CD8-positive, alpha-beta memory T cell (primary cell): ENCODE measurements at places on chromosomes 5 and 9. TPM values are rescaled to one million over a fixed set of nuclear protein-coding genes. Genes with fewer than 3 reads are reported as not detected.

PDLIM4 gene
- polyA plus RNA-seq = not detected

SOX30 gene
- polyA plus RNA-seq = 0.28 TPM

GRXCR2 gene
- polyA plus RNA-seq = not detected

IL9 gene
- polyA plus RNA-seq = not detected

MEGF10 gene
- polyA plus RNA-seq = not detected

SPINK7 gene
- polyA plus RNA-seq = not detected

RLN1 gene
- polyA plus RNA-seq = 4.1 TPM

GRCh38 chr9:37931592-37931991, 27.7 kb upstream of the SLC25A51 start:
- no peak for DNase-seq

DNA sequence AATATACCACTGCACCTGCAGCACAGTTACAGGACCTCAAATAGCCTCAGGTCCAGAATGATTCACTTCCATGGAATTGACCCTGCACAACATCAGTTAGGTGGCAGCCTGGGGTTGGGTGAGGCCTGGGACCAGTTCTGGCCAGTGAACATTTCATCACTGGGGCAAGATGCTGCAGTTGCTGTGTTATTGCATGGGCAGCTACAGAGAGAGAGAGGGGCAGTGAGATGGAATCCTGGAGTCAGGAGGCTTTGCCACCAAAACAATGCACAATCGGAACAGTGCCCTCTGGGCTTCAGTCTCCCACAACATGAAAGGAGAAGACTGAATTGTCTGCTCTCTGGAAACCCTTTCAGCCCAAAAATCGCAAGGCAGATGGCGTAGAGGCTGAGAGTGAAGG, 51.8 kb downstream of the SH3TC2 start:
- no peak for DNase-seq

DNA sequence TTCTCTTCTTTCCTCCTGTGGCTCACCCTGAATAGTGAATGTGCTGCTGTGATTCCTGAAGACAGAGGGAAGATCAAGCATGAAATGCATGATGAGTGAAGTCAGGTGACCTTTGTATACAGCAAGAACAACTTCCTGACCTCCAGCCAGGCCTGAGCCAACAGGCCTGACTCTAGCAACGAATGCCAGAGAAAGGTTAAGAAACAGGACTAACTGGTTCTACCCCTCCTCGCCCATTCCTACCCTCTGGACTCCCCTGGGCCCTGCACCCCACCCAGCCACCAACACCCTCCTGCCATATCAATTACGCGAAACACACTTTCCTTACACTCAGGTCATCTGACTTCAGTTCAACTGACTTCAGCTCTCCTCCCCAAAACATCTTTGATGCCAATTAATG, 4.9 kb downstream of the SUSD1 start:
- no peak for DNase-seq

DNA sequence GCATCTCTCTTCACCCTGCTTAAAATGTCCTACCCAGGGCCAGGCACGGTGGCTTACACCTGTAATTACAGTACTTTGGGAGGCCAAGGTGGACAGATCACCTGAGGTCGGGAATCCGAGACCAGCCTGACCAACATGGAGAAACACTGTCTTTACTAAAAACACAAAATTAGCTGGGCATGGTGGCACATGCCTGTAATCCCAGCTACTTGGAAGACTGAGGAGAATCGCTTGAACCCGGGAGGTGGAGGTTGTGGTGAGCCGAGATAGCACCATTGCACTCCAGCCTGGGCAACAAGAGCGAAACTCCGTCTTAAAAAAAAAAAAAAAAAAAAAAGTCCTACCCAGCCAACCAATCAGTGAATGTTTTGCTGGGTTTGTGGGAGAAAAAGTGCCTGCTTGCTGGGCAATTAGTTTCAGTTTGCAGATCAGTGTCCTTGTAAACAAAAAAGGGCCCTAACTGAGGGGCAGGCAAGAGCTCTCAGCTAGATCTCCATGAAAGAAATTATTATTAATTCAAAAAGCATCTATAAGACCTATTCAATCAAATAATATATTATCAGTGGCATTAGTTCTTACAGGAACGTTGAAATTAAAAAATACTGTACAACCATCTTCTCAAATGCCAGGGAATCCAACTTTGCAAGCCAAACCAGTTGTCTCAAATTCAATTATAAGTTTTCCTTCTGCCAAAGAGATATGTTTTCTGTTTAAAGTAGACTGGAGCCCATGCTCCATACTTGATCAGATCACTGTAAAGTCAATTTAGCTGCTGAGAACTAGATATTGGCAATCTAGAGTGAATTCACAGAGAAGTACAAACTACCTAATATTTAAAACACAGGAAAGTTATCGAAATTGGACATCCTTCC, 3.9 kb downstream of the MEGF9 start:
- no peak for DNase-seq

DNA sequence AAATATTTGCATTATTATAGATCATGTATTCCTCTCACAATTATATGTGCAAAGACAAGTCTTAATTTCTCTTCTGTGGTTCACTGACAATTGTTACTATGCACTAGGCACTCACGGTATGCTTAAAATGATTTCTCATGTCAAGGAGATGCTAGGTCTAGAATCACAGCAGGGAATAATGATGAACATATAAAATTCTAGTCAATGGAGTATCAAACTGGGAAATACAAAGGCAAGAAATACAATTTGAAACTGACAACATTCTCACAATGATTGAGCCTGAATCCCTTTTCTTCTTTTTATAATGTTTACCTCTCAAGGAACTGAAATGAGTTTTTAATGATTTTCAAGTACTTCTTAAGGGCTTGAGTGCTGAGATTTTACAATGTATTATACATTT, 302.3 kb upstream of the GRAMD2B start:
- DNase-seq = no peak

GRCh38 chr5:32721626-32722025, 10.5 kb downstream of the NPR3 start:
- DNase-seq = no peak

DNA sequence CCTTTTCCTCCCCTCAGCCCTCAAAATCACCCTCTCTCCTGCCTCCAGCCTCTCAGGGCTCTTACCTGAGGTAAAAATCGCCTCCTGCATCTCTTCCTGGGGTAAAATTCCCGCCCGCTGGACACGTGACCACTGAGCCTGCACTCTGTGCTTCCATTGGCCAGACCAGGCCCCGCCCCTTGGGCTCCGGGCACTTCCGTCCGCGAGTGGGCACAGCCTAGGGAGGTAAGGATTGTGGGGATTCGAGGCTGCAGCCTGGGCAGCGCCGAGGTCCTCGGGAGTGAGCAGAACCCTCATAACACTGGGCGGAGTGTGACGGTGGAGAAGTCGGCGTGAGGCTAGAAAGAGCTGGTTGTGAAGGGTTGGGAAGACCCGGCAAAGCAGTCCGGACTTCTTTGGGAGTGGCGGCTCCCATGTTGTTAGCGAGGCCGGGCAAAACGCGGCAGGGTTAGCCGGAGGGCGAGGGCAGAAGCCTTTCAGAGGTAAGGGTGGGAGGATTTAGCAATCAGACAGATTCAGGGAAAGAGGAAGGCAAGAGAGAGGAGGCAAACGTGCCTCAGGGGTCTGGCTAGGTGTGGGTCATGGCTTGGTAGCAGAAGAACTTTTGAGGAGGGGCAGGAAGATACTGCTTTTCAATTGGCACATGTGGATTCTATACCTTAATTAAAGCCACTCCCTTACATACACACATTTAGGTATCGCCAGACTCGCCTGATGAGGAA, at the start of gene SHOC1:
SHOC1 (minus strand) TSS at position 103 of the 722 bp plus-strand sequence. CDS start 3,519 bp downstream, outside the sequence.
- no peak for DNase-seq

- DNase-seq = no peak
These were observed 205.5 kb upstream of the SLC24A2 start for GRCh38 chr9:19994296-19994695.

DNA sequence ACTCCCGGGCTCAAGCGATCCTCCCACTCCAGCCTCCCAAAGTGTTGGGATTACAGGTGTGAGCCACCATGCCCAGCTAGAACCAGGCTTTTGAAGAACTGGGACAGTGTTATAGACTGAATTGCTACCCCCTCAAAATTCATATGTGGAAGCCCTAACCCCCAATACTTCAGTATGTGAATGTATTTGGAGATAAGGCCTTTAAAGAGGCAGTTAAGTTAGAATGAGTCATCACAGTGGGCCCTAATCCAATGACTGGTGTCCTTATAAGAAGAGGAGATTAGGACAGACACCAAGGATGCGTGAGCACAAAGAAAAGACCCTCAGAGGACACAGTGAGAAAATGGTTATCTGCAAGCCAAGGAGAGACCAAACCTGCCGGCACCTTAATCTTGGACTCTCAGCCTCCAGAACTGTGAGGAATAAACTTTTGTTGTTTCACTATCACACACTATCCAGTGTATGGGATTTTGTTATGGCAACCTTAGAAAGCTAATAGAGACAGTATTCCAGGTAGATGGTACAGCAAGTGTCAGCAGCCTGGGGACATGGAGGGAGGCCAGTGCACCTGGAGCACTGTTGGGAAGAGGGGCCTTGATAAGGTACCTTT, 31.4 kb upstream of the ERGIC1 start:
- no peak for DNase-seq

DNA sequence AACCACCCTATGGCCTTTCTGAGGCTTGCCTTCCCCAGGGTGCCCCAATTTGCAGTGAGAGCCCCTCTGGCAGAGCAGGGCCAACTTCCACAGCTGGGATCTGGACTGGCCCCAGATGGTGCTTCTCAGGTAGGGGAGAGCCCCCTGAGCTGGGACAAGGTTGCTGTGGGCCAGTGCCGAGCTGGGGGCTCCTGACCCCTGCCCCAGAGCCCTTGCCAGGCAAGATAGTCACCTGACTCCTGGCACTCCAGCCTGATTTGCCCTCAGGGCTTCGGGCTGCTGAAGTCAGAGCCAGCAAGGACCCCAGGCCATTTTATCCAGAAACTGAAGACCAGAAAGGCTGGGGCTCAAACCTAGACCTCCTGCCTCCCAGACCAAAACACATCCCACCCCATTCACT, 33.4 kb upstream of the AKNA start:
- no peak for DNase-seq

DNA sequence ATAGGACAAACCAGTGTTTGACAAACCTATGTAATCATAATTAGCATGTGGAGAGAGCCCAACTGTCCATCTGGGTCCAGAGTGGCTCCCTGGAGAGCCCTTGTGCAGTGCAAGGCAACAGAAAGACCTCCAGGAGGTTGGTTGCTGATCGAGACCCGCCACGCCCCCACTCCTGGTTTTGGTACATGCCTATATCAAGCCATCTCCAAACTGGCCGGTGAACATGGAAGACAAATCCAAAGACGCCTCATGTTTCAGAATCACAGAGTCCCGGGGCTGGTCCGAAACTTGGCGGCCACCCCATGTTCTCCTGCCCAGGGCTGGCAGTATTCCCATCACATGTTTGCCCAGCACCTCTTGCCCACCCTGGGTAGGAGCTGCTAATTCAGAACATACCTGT, 140.2 kb downstream of the PAX5 start:
- no peak for DNase-seq

- no peak for DNase-seq
These were observed 431.0 kb downstream of the ENC1 start for GRCh38 chr5:74209571-74209970.

DNA sequence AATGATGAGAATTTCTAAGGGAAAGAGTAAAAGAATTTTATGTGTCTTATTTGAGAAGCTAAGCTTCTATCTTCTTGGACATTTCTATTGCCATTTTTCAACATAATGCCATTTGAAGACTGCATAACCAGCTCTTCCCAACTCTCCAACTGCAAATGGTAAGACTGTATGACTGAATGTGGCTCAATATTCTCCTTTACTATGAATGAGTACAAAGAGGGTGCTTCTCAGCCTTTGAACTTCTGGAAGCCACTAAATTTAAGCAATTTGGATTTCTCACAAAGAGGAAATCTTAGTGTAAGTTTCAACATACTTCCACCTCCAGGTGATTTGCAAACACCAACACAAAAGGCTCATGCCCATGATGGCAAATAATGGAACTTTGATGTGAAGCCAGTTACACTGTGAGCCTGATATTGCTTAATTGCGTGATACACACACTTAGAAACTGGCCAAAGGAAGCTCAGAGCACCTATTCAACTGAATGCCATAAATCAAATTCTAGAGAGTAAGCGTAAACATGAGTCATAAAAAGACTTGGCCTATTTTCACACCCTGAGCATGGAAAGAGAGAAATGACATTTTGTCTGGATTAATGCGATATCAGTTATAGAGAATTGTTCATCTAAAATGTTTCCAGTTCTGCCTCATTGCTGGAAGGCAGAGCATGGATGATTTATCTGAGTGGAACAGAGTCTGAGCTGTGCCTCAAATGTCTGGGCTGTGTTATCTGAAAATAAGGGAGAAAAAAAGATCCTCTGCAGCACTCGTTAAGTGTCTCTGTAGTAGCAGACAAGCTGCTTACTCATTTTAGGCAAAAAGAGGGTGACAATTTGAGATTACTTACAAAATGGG, 145.3 kb downstream of the PLK2 start:
- DNase-seq = no peak

GRCh38 chr9:73231203-73231602, 79.5 kb downstream of the ANXA1 start:
- no peak for DNase-seq

GRCh38 chr9:32434892-32435291, 50.4 kb downstream of the ACO1 start:
- DNase-seq = no peak

- peak; percentile 58 for DNase-seq
These were observed 13.0 kb downstream of the TTC1 start for GRCh38 chr5:160021831-160022446.

DNA sequence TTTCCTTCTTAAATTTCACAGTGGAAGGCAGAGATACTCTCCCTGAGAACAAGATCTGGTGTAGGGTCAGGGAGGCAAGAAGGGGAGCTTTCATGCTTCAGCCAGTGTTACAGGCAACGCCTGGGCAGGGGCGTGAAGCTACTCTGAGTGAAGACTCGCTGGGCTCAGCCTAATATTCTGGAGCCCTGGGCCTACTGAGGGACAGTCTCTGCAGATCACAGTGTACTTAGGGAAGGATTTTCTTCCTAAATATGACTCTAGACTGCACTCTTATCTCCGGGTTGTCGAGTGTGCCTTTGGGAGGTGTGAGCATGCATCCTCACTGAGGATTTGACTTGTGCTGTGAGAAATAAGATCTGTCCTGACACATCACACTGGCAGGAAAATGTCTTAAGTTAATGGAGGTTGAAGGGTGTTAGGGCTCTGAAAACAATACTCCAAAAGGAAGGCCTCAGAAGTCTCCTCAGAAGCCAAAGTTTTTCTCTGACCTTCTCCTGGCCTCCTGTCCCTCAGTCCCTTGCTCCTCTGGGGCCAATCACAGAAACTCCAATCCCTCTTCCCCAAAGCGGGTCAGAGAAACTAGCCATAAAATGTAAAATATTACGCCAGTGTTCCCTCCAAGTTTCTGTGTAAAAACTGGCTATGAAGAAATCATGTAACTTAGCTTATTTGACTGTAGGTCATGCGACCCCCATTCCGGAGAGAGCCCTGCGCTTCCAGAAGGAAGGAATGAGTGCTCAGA, 156.8 kb upstream of the TBC1D2 start:
- no peak for DNase-seq

DNA sequence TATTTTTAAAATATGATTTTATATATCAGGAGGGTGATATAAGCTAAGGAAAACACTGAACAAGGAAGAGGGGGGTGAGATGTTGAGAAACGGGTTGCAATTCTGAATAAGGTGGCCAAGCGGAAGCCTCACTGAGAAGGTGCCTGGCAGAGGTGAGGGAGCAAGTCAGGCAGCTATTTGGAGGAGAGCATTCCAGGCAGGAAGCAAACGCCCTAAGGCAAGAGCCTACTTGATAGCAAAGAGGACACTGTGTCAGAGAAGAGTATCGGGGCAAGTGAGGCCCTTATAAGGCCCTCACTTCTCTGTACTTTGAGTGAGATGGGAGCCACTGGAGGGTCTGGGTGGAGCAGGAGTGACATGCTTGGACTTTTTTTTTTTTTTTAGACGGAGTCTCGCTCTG, 8.0 kb upstream of the CTNNA1 start:
- no peak for DNase-seq

- DNase-seq = no peak
These were observed 9.4 kb upstream of the BOD1 start for GRCh38 chr5:173625673-173626504.
